IPS DF 19.7 (cell line): ENCODE measurements at places on chromosomes 16 and 17.

DNA sequence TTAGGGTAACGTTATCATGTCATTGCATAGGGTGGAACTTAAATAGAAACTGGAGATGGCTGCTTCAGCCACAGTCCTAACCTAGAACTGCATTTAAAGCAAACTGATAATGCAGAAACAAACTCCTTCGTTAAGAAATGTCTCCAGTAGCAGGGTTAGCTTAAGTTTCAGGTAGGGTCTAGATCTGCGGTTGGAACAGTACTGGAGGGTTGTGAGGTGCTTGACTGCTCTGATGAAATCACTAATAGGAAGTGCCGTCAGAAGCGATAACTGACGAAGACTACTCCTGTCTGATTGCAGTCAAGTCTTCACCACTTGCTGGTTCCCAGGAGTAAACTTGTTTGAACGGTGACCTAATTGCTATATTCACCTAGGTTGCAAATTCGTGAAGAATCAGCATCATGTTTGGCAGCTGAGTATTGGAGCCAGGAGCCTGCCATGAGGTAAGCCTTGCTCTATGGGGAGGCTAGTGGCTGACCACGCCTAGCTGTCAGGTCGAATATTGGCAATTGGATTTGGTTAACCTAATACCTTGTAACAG, 24.5 kb downstream of the TRPV2 start:
- DNase-seq, result no peak

DNA sequence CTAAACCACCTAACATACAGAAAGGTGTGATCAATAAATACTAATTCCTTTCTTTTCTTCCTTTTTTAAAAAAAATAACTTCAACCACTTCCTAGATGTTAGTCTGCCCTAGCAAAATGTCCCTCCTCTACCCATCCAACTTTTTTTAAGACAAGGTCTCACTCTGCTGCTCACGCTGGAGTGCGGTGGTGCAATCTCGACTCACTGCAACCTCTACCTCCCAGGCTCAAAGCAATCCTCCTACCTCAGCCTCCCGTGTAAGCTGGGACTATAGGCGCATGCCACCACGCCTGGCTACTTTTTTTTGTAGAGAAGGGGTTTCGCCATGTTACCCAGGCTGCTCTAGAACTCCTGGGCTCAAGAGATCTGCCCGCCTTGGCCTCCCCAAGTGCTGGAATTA, 33.1 kb downstream of the KANSL1 start:
- DNase-seq, result no peak

GRCh38 chr17:63479495-63480184, 2.8 kb downstream of the ACE start:
- no peak for DNase-seq

- DNase-seq, result no peak
Observed at GRCh38 chr17:14454746-14455145, 153.9 kb downstream of the HS3ST3B1 start.

DNA sequence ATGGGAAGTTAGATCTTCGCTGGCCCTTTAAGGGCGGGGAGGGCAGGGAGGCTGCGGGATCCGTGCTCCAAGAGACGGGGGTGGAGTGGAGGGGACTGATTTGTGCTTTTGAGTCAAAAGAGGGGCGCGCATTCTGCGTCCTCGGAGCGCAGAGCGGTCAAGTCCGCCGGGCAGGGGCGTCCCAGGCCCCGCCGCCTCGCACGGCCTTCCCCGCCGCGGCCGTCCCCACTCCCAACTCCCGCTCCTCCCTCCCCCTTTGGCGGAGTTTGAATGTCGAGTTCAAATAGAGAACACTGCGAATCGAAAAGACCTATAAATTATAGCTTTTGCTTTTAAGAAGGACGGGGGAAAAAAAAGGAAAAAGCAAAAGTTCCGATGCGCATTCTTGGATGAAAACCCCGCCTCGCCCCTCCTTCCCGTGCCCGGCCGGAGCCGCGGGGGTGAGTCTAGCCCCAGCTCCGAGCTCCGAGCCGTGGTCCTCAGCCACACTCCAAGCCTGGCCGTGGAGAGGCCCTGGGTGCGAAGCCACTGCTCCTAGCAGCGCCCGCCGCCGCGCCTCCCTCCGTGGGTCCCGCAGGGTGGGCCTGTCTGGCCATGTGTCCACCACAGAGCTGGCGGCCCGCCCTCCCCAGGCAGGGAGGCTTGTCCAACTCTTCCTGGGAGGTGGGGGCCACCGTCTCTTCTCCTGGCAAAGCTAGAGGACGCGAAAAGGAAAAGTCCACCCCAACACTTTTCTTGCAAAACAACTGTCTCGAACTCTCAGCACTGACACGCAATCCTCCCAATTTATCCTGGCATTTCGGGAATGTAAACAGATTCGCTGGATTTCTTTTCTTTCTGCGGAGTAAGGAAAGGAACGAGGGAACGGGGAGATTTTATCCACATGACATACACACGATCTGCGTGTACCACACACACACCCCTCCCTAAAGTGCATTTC, 3.6 kb downstream of the CBX8 start:
- DNase-seq, result no peak

DNA sequence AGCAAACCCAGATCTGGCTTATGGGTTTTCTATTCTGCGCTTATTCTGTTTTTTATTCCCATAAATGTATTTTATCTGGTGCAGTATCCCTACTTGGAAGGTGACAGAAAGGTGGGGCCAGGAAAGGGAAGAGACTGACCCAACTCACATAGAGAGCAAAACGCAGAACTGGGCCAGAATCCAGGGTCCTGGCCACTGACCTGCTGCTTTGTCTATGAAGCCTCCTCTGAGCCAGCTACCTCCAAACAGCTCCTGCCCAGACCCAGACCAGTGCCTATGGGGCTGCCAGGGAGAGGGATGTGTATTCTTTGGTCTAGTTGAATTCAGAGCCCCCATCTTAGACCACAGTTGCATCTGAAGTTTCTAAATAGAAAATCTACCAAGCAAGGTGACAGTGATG, 36.4 kb upstream of the CES5A start:
- no peak for DNase-seq

DNA sequence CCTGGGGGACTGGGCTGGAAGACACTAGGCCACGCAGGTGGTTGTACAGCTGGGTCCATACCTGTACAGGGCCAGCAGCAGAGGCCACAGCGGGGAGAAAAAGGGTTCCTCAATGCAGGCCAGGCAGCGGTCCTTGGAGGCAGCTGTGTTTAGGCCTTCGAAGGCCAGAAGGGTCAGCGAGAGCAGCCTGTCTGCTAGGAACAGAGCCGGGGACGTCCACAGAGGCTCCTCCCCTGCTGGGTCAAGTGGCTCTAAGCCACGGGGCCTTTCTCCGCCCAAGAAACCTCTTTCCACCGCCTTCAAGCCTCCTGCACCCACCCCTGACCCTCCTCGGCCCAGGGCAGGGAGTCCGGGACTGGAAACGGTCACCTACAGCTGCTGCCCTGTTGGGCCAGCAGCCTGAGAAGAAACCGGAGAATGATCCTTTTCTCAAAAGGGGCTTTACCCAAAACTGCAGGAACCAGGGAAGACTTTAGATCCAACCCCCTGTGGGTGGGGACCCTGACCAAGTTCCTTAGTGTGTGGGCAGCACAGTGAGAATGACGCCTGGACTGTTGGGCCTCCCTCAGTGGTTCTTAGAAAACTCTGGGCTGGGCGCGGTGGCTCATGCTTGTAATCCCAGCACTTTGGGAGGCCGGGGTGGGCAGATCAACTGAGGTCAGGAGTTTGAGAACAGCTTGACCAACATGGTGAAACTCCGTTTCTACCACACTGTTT, 8.4 kb upstream of the SPATA2L start:
- DNase-seq, result no peak
